Epithelial cell of umbilical artery (primary cell): ENCODE measurements at places on chromosomes 7 and 10. TPM values are rescaled to one million over a fixed set of nuclear protein-coding genes. Genes with fewer than 3 reads are reported as not detected.

The ADCY1 gene
- total RNA-seq = 0.32 and 0.61 TPM in 2 replicates

The TAS2R41 gene
- total RNA-seq = not detected in 2 replicates

The PPP1R17 gene
- total RNA-seq = not detected in 2 replicates

The H2BK1 gene
- not detected in 2 replicates for total RNA-seq

The CUZD1 gene
- 0.91 and 0.97 TPM in 2 replicates for total RNA-seq

The FAM131B gene
- 1.3 and 1.4 TPM in 2 replicates for total RNA-seq

The LRRC61 gene
- 0.65 and 1.2 TPM in 2 replicates for total RNA-seq

The OIT3 gene
- not detected in 2 replicates for total RNA-seq

The C10orf53 gene
- not detected in 2 replicates for total RNA-seq

The GALNT17 gene
- not detected in 2 replicates for total RNA-seq

The CYP2C19 gene
- total RNA-seq = not detected in 2 replicates

The KLLN gene
- 0.30 and 0.32 TPM in 2 replicates for total RNA-seq

The HTR5A gene
- not detected in 2 replicates for total RNA-seq

The PRSS1 gene
- total RNA-seq = not detected in 2 replicates

The KCND2 gene
- total RNA-seq = 0.32 and 1.5 TPM in 2 replicates

The GIMAP6 gene
- 115 and 116 TPM in 2 replicates for total RNA-seq

The PHYH gene
- total RNA-seq = 7.5 and 7.9 TPM in 2 replicates

The DHX32 gene
- 43.9 and 44.1 TPM in 2 replicates for total RNA-seq

The IFIT1B gene
- total RNA-seq = not detected in 2 replicates

The TMEM196 gene
- not detected in 2 replicates for total RNA-seq

The CALHM1 gene
- total RNA-seq = not detected in 2 replicates

The OR9A4 gene
- not detected in 2 replicates for total RNA-seq

The SKIDA1 gene
- 0.32 and 0.46 TPM in 2 replicates for total RNA-seq

The BUD31 gene
- 107 and 116 TPM in 2 replicates for total RNA-seq

The NCF1 gene
- total RNA-seq = not detected in 2 replicates

The GPR37 gene
- total RNA-seq = 1.2 and 6.2 TPM in 2 replicates

The ABCC2 gene
- total RNA-seq = 0.61 and 0.65 TPM in 2 replicates

The RASA4B gene
- 0.65 and 3.2 TPM in 2 replicates for total RNA-seq

The TACR2 gene
- under 0.01 TPM in 1 of 2 replicates, not detected in the other for total RNA-seq

The ARHGEF5 gene
- 0.76 and 0.97 TPM in 2 replicates for total RNA-seq

The PTER gene
- 7.1 and 8.4 TPM in 2 replicates for total RNA-seq

The CALML3 gene
- not detected in 2 replicates for total RNA-seq

The GIMAP1 gene
- total RNA-seq = 14.9 and 20.5 TPM in 2 replicates

The RADIL gene
- total RNA-seq = 0.32 TPM in 1 of 2 replicates, not detected in the other

The ASIC3 gene
- total RNA-seq = not detected in 2 replicates

The FKBP9 gene
- total RNA-seq = 109 and 145 TPM in 2 replicates

The CYP2C8 gene
- total RNA-seq = not detected in 2 replicates

The IPMK gene
- 7.1 and 7.9 TPM in 2 replicates for total RNA-seq

The VENTX gene
- total RNA-seq = not detected in 2 replicates

The CYP3A4 gene
- total RNA-seq = not detected in 2 replicates

The FRAT1 gene
- total RNA-seq = 2.9 and 3.3 TPM in 2 replicates

The TMEM184A gene
- total RNA-seq = 0.65 TPM in 1 of 2 replicates, not detected in the other
